Cardiac fibroblast (primary cell): ENCODE measurements at places on chromosomes 16 and 17.
A peak's percentile ranks its signal among the peaks of the same experiment; 100 is the strongest.

- DNase-seq: no peak
Measured at GRCh38 chr16:14351647-14352046, 278.4 kb downstream of the PARN start.

- no peak for DNase-seq
Measured at GRCh38 chr17:1011760-1012735, 15.1 kb downstream of the TIMM22 start.

DNA sequence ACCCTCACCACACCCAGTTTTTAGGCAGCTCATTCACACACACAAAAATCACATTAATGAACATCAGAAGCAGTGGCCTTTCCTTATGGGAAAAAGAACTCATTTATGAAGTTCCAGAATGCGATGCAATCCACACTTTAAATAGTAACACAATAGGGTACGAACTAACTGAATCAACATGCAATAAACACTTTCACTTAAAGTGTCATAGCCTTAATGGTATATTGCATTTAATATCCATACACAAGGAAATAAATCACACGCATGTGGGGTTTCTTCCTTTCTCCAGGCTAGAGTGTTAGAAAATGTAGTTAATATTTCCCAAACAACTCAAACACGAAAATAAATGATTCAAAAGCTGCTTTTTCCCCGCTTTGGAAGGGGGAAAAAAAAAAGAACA lies 19.7 kb downstream of the ADCY9 start:
- DNase-seq: no peak

DNA sequence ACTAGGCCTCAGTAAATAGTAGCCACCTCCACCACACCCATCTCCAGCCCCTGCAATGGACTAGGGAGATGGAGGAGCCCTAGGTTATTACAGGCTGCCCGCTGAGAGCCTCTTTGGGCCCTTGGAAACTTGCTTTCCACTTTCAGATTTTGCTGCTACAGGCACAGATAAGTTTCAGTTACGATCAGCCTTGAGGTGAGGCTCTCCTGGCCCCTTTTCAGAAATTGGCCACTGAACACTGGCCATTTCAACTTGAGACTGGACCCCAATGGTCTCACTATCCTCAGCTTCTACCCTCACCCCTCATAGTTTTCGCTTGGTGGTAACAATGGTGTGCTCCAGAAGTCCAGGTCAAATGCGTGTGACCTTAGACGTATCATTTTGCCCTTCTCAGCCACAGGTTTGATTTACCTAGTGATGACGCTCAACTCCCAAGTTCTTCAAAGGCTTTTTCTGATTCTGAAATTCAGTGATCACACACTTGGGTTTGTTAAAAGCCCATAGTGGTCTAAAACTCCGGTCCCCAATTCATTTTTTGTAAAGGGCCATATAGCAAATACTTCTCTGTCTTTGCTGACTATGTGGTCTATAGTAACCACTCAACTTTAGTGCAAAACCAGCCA lies 1.0 kb downstream of the PMM2 start:
- no peak for DNase-seq

GRCh38 chr17:50207792-50208567 lies 6.5 kb upstream of the COL1A1 start:
- no peak for DNase-seq

DNA sequence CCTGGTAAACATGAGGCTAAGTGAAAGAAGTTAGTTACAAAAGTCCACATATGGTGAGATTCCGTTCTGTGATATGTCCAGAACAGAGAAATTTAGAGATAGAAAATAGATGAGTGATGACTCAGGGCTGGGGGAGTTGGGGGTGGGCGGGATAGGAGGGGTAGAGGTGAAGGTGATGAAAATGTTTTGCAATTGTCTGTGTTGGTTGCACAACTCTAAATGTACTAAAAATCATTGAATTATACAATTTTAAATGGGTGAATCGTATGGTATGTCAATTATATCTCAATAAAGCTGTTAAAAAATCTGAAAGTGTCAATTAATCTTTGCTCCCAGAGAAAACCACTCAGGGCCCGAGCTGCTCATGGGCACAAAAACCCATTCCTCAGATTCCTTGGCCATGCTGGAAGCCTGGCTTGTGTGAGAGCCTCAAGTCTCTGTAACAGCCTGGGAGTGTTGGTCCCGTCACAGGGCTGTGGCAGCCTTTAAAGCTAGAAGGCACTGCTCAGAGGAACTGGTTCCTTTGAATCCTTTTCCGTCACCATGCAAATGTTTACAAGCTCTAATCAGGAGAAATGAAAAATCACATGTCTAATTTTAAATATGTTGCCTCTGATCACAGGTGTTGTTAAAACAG lies 225.3 kb downstream of the WWOX start:
- DNase-seq: no peak

DNA sequence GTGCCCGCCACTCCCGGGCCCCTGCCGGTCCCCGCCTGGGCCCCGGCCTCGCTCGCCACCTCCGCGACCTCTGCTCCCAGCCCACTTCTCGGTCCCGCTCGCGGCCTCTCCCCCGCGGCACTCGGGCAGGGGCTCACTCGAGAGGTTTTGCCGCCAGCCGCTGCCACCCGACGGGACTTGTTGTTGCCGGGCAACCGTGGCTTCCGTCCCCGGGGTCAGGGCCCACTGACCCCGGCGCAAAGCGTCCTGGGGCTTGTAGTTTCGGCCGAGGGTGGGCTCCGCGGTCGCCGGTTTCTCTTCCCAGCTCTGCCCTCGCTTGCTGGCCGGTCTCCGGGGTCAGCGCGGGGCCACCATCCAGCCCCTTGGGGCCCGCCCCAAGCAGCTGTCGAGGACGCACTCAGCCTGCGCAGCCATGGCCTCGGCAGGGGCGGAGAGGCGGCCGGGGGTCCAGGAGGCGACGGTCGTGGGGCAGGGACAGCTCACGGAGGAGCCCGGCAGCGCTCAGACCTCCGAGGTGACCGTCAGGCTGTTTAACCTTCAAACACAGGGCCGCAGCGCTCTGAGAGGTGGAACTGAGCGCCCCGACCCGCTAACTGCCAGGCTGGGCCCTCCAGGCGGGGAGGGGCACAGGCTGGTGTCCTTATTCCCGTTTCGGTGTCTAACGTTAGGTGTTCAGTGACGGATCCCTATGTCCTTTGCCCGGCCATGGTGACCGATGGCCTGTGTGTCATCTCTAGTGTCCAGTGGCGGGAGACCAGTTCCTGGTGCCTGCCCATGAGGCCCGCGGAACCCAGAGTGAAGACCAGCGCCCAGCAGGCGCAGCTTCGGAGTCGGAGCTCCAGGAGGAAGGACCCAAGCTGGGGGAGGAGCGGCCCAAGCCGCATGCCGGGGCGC lies at the start of the genes C16orf86 and ENKD1:
Gene C16orf86 (plus strand): TSS at position 256 of the 894 bp plus-strand sequence. CDS start 157 bp downstream, at position 413.
Gene ENKD1 (minus strand): TSS at position 192 of the 894 bp plus-strand sequence. CDS start 308 bp downstream, outside the sequence.
- DNase-seq: peak; percentile 69

GRCh38 chr17:30590081-30590733 lies 113.0 kb downstream of the GOSR1 start:
- peak; percentile 19 for DNase-seq

DNA sequence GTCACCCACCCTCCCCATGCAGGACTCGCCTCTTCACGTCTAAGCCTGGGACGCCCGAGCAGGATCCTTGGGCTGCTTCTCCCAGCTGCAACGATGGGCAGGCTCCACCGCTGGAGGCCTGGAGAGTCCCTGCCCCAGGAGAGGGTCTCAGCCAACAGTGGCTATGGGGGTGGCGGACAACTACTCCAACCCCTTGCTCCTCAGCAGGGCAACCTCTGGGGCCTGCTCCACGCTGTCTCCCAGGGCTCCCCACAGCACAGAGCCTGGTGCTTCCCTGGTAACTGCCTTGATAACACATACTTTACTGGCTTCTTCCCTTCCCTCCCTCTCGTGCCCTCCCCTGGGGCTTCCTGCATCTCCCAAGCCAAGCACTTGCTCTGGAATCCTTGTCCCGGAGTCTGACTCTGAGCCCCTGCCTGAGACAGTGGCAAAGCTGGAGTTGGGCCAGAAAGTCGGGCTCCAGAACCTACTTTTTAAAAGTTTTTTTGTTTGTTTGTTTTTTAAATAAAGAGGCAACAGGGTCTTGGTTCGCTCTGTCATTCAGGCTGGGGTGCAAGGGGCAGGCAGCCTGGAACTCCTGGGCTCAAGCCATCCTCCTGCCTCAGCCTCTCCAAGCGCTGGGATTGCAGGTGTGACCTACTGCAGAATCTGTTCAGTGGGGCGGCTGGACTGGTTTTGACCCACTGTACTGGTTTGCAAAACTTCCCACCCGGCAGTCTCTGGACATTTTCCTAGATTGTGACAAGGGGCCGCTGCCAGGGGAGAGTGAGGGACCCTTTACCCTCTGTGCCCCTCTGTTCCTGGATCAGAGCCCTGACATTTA lies 99.4 kb downstream of the TNFRSF13B start:
- DNase-seq: no peak

DNA sequence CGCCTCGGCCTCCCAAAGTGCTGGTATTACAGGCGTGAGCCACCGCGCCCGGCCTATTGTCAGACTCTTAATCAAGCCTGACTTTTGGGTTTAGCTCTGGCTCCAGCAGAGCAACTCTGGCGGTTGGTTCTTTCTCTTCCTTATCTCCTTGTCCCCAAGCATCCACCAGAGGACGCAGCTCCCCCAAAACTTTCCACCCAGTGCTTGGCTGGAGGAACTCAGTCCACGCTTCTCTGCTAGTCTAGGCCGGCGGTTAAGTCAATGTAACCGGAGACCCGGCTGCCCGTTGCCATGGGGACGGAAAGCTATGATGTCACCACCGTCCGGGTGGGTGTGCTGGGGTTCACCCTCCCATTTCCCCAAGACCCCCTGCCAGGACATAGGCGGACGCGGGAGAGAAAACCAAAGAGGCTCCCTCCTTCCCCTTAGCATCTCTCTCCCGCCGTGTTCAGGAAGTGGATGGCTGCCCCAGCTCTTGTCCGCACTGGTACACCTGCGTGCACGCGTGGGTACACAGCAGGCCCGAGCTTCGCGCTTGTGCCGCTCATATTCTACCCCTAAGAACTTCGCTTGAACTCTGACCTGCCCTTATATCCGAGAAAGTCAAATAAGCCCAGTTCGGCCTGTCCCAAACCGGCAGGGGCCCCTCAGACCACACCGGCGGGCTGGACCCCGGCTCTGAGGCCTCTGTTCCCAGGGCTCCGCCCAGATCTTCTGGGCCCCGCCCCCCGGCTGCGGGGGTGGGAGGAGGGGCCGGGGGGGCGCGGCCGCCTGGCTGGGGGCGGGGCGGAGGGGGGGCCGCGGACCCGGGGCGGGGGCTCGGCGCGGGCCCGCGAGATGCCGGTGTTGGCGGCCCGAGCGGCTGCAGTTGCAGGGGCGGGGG lies at the start of gene RND2:
Gene RND2 (plus strand): TSS at position 825 of the 883 bp plus-strand sequence. CDS start 117 bp downstream, outside the sequence.
- peak; percentile 96 for DNase-seq

DNA sequence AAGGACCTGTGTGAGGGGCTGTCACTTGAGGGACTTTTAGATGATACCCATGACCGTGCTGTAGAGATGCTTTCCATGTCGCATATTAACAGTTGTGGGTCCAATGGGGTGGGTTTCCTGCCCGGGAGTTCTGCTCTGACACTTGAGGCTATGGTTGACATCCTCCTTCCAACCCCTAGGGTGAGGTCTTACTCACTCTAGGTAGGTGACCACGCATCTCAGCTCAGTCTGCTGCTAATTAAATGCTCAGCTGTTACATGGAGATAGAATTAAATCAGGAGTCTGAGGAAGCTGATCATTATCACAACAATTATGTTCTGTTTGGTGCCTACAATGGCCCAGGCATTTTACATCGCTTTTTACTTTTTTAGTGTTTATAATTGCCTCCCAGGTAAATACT lies 40.2 kb downstream of the OSBPL7 start:
- DNase-seq: no peak

DNA sequence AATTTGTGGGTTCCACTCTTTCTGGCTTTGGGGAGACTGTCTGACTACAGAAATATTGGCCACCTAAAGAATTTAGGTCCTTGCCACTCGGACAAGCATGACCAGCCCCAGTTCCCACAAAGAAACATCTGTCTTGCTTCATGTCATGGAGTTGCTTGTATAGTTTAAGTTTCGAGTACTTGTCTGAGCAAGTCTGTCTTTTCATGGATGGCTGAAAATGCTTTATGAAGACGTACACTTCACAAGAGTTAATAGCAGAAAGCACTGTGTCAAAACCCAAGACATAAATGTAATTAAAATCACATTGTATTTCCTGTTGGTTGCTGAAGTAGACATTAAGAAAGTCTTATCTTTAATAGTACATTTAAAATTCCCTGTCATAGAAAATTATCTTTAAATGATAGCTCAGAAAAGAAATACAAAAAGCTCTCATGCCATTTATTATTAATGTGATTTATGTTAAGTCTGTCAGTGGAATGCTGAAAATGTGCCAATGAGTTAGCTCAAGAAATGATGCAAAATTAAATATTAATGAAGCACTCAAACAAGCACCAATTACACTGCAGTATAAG lies 29.8 kb upstream of the XYLT2 start:
- DNase-seq: no peak

DNA sequence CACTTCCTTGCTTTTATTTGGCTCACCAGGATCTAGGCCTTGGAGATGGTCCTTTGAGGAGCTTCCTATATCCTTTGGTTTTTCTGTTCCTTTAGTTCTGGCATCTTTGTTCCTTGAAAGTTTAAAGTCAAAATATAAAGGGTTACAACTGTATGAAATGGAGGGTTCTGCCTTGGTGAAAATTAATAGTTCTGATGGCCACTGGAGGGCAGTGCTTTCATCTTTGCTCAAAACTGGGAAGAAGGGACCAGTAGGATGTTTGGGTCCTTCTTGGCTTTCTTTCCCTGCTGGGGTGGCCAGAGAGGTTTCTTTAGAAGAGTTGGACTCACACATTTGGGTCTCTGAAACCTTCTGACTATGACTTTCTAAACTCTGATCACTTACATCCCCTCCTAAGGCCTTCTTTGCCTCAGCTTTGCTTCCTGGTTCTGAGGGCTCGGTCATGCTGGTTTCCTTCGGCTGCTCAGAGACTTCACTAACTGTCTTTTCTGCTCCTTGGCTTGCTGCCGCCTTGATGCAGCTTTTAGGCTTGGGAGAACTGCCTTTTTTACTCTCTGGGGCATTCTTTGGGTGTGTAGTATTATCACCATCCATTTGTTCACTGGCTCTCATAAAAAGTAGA lies 10.9 kb upstream of the ITGA2B start:
- DNase-seq: peak; percentile 54

DNA sequence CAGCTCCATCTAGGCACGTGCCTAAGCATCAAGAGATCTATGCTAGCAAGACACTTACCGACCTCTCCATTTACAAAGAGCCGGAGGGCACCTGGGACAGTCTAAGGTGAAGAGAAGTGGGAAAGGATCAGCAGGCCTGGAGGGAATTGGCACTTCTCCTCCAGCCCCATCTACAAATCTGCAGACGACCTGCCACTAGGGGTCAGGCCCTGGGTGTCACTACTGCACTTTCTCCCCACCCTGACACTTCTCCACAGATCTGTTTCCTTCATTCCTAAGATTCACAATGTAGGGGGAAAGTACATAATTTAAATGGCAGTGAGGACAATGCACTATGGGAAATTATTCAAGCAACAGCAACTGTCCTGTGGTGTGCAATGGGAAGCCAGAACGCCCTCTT lies 8.1 kb downstream of the MKS1 start:
- no peak for DNase-seq

GRCh38 chr16:17386229-17386628 lies 84.5 kb downstream of the XYLT1 start:
- DNase-seq: no peak

- no peak for DNase-seq
Measured at GRCh38 chr16:76818606-76819181, 372.3 kb upstream of the MON1B start.

DNA sequence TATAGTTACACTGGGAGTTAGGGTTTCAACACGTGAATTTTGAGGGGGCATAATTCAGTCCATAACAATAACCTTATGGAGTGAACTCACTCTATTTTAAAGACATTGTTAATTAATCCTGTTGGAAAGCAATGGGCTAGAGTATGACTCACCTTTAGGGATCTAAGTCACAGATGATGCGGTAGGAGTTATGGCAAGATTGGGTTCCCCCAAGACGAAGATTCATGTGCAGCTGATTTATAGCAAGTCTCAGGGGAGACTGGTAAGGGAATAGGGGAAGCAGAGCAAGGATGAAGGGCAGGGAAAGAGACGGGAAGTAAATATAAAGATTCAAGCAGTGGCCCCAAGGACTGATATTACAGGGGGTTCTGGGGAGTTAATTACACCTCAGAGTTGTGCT lies 159.6 kb upstream of the DNAH9 start:
- no peak for DNase-seq
